ENCODE measurements at places on chromosomes 12 and 14.

DNA sequence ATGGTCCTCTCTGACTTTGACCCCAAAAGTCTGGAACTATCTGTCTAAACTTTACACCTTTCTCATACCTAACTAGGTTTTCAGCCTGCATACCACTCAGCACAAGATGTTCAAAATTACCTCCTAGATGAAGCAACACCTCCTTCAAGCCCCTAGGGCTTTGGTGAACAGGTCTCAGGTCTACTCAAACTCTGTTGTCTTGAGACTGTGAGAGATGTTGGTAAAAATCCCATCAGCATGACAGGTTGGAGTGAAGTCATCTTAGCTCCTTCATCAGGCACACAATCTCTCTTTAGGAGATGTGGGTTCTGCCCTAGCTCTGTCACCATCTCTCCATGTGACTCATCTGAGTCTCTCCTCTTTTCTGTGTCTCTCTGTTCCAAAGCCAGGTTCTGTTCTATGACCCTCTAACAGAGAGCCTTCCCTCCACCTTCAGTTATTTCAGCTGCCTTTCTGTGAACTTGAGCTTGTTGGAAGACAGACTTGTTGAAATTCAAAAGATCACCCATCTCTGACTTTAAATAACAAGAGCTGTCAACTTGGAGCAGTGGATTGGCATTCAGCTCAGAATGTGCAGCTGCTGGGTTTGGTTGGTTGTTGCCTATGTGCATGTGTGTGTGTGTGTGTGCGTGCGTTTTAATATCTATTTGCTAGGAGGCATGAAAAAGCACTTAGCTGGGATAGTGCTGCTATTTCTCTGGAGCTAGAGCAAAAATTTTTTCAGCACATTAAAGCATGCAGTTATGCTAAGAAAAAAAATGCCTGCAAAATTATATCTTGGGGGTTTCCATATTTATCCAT, 130.7 kb downstream of the CRACR2A start:
- DNase-seq: no peak

DNA sequence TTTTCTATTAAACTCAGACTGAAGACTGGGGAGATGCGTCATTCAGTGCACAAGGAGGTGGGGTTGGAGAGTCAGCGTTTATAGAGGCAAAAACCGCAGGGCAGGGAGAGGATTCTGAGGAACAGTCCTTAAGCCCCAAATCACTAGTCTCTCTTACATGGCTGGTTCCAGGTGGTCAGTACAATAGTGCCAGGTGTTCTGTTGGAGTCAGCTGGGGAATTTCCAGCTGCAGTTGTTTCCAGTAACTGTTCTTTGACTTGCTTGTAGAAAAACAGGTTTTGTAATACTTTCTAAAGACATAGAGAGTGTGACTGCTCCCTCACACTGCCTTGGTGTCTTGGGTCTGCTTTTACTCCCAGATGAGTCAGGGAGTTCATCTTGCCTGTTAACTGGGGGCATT, 192.2 kb downstream of the TMTC3 start:
- no peak for DNase-seq

DNA sequence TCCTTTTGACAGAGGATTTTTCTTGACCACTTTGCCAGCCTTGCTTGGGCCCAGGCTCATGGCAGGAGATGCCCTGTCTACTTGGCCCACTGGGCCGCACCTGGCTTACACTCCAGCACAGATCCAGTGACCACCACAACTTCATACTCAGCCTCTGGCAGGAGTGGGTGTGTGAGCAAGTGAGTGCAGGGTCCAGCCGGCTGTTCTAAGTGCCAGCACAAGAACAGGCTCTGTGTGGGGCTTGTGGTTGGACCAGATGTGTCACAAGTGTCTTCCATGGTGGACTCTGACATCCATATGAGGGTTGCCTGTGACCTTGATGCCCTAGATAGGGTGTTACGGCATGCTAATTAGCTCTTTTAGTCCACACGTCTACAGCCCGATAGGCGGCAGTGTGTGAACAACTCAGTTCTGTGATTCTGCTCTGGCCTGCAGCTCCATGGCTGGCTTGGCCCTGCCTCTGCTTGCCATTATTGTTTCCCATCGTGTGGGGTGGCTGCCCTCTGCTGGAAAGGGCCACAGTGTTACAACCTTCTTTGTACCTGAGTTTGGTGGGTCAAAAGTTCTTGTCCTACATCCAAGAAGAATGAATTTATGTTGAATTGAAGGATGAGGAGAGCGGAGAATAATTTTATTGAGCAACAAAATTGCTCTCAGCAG, 1089.1 kb downstream of the SLC6A15 start:
- no peak for DNase-seq

DNA sequence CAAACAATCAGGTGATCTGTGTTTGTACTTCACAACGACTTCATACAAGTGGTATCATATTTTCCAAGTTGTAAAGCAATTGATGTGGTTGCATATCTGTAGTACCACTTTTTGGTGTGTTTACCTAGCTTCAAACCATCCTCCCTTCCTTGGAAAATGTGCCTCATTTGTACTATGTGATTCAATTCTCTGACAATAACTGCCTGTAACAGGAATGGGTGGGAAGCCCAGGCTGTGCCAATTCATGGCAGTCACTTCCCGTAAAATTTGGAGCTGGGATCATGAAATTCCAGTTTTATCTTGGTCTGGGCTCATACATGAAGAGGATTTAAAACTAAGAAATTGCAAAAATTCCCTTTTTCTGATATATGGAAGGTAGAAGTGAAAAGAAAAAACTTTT, 250.1 kb downstream of the DIO2 start:
- no peak for DNase-seq

DNA sequence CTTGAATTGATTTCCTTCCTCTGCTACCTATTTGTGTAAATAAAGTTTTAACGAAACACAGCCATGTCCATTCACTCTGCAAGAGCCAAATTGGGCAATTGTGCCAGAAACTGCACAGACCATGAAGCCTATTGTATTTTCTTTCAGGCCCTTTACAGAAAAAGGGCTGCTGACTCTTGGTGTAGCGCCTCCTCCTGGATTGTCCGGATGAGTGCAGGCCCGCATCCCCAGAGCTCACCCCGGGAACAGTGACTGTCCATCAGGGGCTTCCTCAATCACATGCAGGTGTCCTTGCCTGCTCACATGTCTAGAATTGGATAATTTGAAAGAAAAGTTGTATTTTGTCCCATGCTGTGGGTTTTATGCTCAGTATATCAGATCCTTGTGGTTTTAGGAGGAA, 1282.2 kb downstream of the AACS start:
- no peak for DNase-seq

GRCh38 chr14:38290601-38291188, 34.8 kb upstream of the CLEC14A start:
- no peak for DNase-seq

DNA sequence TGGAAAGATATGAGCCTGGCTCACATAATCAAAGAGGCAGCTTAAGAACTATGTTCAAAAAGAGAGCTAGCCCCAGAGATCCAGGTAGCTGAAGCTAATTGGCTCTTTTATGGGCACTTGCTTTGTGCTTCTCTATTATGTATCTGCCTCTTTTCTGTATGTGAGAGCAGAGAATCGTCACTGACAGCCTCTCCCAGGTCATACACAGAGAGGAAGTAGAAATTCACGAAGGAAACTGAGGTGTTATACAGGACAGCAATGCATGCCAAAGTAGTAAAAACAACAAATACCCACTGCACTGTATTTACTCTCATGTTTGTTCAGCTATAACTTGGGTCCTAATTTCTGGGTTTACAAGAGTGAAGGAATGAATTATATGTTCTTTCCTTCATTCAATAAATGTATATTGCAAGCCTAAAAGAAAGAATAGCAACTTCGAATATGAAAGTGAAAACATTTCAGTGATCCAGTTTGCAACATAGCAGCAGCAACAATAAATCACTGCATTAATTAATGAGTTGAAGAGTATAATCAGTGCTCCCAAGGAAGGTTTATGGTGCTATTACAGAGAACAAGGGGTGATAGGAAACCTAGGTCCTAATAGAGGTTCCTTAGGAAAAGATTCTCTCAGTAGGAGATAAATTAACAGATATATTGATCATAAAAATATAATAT, 47.1 kb upstream of the ATXN7L3B start:
- no peak for DNase-seq

- DNase-seq: no peak
Measured at GRCh38 chr12:1777798-1778197, 42.6 kb upstream of the LRTM2 start.

GRCh38 chr12:52506858-52507715, 13.1 kb downstream of the KRT5 start:
- no peak for DNase-seq

GRCh38 chr14:51648296-51648695, 3.4 kb upstream of the FRMD6 start:
- DNase-seq: no peak

- DNase-seq: no peak
Measured at GRCh38 chr14:64762044-64763034, 58.1 kb downstream of the PLEKHG3 start.

DNA sequence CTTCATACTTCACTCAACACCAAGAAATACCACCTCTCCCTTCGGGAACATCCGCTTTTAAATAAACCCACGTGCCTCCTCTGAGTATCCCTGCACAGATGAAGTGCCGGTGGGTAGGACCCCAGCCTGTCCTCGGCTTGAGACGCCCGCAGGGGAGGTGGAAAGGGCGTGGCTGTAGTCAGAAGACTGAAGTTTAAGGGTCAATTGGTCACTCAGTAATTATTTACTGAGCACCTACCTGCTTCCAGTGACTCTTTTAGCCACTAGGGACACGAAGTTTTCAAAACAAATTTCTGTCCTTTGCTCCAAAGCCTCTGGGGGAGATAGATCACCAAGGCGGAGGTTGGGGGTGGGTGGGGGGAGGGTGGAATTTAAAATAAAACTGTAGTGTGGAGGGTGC, 309.4 kb downstream of the VRK1 start:
- no peak for DNase-seq

GRCh38 chr12:51190820-51191219, 17.9 kb upstream of the TFCP2 start:
- no peak for DNase-seq

DNA sequence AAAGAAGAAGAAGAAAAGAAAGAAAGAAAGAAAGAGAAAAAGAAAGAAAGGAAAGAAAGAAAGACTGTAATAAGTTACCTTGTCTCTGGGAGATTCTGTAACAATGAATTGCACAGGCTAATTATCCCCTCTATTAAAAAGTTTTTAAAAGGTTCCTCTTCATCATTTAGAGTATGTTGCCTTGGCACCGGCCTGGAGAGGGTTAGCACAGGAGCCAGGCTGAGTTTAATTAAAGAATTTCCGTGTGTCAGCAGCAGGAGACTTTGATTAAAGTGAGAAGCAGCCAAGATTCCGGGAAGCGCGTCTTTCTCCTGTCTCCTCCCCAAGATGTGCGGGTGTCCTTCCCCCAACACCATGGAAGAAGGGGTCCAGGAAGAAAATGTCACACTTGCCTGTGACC, 92.8 kb upstream of the ETV6 start:
- no peak for DNase-seq
